ENCODE measurements at places on chromosomes 3 and 15.

DNA sequence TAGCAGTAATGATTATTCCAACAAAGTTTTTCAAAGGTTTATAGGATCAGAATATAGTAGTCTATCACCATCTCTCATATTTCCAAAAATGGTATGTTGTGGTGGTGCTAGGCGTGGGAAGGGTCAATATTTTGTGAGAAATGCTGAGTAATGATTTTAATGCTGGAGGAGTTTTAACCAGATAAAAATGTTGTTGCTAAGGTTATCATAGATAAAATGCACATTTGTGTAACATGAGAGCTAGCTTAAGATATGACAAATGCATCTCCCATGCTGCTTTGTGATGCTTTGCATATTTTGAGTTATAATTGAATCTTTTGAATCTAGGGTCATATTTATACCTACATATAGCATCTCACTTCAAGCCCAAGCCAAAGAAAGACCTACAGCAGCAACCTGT lies 103.9 kb upstream of the ROBO1 start:
- no peak for DNase-seq

DNA sequence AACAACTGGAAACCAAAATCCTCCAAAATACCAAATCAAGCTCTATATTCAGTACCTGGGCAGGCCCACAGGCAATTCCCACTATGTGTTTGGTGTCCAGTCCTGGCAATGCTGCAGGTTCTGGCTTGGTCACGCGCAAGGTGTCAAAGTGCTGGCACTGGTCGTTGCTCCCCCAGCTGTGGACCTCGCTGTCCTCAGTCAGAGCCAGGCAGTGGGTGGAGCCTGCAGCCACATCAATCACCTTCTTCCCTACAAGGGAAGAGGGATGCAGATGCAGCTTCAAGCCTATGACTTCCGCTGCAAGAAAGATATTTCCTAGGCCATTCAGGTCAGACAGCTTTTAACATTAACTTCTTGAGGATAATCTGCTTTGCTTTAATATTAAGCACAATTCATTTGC lies 61.3 kb downstream of the HERC2 start:
- no peak for DNase-seq

- DNase-seq: no peak
These were observed 63.4 kb downstream of the USP13 start for GRCh38 chr3:179716226-179716625.

GRCh38 chr3:160115387-160115786 lies 109.8 kb upstream of the C3orf80 start:
- DNase-seq: no peak

GRCh38 chr3:181725131-181725731 lies 13.5 kb downstream of the SOX2 start:
- DNase-seq: no peak

DNA sequence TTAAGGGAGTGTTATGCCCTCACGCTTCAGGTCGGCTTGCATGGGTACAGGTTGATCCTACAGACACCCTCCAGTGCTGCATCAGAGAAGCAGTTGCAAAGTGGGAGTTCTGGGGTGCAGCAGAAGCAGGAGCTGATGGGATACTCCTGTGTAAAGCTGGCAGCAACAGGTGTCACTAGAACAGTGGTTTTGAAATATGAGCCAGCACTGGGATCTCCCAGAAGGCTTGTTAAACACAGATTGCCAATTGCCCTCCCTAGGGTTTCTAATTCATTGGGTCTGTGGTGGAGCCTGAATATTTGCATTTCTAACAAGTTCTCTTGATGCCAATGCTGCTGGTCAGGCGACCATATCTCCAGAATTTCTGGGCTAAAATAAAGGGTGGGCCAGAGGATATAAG lies 350.4 kb downstream of the CLSTN2 start:
- no peak for DNase-seq

GRCh38 chr3:154818676-154819255 lies 261.4 kb upstream of the MME start:
- no peak for DNase-seq

GRCh38 chr3:43036621-43037423 lies 57.7 kb downstream of the GASK1A start:
- no peak for DNase-seq

DNA sequence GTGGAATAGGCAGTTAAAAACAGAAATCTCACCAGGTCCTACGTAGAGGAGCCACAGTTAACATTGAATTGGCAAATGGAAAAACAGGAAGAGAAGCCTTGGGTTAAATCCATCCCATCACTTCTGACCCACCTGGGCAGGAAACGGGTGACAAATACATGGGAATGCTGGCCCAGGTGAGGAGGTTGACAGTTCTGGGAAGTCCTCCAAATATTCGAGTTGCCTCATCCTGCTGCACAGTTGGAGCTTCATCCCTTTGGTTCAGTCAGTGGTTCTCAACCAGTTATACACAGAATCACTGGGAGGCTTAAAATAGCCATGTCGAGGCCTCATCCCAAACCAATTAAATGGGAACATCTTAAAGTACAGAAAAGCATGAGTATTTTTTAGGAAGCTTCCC lies 5.3 kb downstream of the MYZAP start:
- DNase-seq: no peak

DNA sequence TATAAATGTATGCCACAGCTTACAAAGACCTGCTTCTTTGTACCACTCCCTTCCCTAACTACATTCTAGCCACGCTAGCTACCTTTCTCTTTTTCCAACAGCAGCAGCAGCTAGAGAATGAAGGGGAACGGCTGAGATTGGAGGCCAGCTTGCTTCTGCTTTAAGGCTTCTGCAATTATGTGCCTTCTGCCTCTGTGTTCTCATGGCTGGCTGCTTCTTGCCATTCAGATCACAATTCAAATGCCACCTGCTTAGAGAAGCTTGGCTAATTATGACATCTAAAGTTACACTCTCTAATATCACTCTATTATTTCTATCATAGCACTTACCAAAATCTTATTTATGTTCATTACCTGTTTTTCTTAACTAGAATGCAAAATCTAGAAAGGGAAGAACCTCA lies 95.2 kb downstream of the RYK start:
- no peak for DNase-seq

DNA sequence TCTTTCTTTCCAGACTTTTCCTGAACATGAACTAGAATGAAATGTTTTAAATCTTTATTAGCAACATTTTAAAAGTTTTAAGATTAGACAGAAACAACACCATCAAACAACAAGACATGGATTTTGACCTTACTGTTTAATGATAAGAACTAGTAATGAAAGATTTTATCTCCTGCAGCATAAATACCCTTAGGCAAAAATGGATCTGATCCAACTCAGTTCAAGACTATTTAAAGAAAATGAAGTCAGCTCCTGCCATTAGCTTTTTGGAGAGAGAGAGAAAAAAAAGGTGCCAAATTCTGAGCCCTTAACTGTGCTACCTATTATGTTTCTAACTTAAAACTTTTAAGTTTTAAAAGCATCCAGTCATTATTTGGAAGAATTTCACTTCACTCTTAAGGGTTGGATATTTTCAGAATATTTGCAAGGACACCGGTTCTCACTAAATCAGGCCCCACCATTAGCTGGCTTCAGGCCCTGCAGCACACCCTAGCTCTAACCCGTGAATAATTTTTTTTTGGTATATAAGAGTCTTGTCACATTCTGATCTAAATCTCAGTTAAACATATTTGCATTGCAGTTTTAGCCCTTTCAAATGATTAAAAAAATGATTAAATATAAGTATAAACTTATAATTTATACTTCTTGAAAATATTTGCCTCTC lies 60.0 kb downstream of the NR1I2 start:
- no peak for DNase-seq

GRCh38 chr3:186598108-186598784 lies 14.6 kb upstream of the AHSG start:
- no peak for DNase-seq

DNA sequence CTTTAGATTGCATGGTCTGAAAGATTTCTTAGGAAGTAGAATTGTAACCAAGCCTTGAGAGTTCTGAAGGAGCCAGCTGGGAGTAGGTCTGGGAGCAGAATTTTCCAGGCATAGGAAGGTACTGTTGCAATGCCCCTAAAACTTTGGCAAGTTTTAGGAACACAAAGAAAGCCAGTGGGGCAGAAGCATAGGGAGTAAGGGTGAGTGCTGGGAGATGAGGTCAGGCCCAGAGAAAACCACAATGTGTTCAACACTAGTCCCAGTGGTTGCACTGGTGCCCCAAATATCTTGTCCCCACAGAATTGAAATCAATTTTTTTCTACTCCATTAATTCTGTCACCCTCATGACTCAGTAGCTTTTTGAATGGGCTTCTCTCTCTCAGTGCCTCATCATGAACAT lies 120.7 kb upstream of the GALNT15 start:
- no peak for DNase-seq

DNA sequence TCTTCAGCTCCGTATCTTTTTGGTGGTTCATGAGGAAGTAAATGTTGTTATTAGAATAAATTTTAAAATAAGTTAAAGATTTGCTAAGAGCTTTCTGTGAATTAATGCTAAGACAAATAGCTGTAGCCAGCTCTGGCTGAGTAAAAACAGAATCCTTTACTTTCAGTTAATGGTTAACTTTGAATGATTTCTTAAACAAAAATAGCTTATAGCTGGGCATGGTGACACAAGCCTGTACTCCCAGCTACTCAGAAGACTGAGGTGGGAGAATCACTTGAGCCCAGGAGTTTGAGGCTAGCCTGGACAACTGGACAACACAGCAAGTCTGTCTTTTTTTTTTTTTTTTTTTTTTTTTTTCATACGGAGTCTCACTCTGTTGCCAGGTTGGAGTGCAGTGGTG lies 25.0 kb downstream of the TCAIM start:
- no peak for DNase-seq

GRCh38 chr15:31344823-31345605 lies 18.4 kb downstream of the KLF13 start:
- no peak for DNase-seq

DNA sequence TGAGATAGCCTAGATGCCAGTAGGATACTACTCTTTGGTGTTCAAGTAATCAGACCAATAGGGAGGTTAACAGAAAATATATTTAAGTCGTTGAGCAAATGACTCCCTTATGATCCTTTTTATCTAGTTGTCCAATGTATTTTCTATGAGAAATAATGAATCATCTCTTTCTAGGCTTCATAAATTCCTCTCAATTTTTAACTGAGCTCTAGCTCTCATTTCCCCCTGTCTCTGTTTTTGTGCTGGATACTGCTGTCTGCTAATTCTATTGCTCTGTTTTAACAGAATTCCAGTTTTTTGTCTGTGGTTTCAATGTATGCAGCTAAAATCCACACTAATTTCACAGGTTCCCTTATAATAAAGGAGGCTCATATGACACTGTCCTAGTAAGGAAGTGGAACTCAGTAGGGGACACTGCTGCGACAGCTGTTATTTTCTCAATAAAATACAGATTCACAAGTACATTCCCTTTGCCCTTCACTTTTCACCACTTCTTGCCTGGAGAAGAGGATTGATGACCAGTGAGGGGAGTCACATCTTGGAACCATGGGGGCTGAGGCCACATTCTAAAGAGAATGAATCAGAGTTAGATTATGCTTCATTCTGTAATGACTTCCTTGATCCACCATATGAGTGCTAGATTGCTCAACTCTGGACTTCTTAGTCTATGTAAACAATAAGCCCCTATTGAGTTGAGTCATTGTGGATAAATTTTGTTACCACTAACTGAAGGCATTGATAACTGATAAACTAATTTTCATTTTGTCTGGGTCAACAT lies 558.7 kb upstream of the KCNMB2 start:
- DNase-seq: no peak

DNA sequence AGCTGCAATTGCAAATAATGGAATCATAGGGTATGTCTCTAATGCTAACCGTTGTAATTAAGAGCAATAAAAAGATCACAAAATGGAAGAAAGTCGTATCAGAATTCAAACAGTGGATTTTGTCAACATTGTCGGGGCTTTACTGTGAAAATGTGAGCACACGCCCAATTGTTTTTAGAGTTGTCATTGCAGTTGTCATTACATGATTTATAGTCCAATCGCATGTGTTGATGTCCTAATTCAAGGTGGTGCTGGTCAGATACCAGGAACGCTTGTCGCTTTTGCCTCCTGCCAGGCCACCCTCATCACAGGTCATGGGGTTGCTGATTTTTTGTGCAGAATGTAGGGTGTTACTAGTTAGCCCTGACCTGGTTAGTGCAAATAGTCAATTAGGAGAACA lies 16.2 kb downstream of the TRPM1 start:
- DNase-seq: no peak

- no peak for DNase-seq
These were observed 18.4 kb downstream of the GCSAM start for GRCh38 chr3:112114576-112115160.

GRCh38 chr3:192727032-192727847 lies at the start of gene FGF12:
Gene FGF12, minus strand, starts transcription at chr3:192727541.
- DNase-seq: no peak

DNA sequence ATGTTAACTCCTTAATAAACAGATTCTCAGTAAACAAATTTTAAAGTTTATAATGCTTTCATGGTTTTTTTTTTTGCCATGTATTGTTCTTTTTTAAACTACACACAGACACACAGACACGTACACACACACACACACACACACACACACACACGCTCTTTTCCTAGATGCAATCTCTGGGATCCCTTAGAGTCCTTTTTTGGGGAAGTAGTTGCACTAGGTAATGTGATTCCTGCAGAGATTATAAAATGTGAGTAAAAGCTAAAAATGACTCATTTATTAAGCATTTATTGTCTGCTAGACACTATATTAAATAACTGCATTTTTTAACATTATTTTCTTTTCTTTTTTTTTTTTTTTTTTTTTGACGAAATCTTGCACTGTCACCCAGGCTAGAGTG lies 19.9 kb downstream of the NDUFB5 start:
- DNase-seq: no peak

- DNase-seq: no peak
These were observed 4.0 kb downstream of the AP2M1 start for GRCh38 chr3:184178521-184179138.

- no peak for DNase-seq
These were observed 15.8 kb downstream of the RUVBL1 start for GRCh38 chr3:128107834-128108233.

DNA sequence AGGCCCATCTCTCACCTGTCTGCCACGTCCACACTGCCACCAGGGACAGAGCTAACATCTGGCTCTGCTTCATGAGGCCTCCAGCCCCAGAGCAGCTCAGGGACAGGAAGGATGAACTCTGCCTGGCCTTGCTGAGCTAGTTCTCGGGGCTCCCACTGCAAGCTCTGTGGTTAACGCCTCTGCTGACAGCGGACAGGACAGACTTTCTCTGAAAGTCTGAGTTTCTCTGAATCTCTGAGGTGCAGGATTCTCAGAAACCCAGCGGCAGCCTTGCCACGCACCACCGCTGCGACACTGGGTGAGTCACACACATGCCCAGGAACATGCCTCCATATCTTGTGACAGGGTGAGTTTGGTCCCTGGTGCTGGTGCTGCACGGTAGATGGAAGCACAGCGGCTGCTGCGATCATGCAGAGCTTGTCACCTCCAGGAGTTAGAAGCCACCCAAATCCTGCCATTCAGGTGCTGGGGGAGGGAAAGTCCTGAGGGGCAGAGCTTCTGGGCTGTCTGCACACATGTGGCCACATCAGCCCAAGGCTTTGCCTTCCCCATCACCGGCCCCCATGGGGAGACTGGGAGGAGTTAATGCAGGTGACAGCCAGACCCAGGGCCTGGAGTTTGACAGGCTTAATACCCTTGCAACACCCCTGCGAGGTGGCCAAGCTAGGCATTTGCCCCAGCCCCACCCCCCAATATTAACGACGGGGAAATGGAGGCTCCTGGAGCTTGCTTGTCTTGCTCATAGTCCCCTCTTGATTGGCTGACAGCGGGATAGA lies 267.0 kb downstream of the PLCL2 start:
- peak; percentile 68 for DNase-seq

- no peak for DNase-seq
These were observed 67.9 kb downstream of the ULK4 start for GRCh38 chr3:41893977-41894376.

GRCh38 chr3:189235214-189235613 lies 63.4 kb downstream of the TPRG1 start:
- DNase-seq: no peak
